Heart left ventricle (tissue), 16 donors: ENCODE measurements at places on chromosomes 7 and 10. TPM values are rescaled to one million over a fixed set of nuclear protein-coding genes. Genes with fewer than 3 reads are reported as not detected.

DNA sequence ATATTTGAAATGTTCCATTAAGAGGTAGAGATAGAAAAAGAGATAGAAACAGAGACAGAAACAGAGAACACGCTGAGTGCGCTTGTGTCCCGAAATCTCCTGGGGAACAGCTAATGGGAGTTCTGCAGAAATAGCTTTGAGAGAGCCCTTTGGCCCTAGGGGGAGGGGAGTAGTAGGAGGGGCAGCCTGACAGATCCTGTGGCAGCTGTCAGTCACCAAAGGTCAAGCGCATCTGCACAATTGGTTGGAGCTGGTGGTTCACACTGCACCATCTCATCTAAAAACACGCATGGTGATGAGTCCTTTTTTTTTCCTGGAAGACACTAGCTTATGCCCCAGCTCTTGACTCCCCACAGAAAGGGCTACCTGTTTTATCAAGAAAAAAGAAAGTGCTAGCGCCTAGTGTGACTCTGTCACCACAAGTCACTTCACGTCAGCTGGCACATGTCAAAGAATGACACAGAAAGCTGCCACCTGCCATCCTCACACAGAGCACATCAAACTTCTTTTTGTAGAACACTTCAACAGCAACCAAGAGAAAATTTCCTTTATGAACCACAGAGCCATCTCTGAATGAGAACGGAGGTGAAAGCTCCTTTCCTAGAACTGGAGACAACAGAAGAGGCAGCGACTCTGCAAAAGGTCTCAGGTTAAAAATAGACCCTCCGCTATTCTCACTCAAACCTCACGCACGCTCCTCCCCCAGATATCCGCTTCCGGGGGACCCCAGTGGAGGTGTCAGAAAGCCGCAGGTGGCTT, 125.7 kb downstream of the GFRA1 start:
- no peak overlapping the region for H3K4me3 ChIP-seq
- no peaks in the 10 kb centered on the region for H3K36me3 ChIP-seq
- H3K27ac ChIP-seq: no peak overlapping the region
- DNase-seq: no peak
- no peaks in the 10 kb centered on the region for H3K4me1 ChIP-seq

DNA sequence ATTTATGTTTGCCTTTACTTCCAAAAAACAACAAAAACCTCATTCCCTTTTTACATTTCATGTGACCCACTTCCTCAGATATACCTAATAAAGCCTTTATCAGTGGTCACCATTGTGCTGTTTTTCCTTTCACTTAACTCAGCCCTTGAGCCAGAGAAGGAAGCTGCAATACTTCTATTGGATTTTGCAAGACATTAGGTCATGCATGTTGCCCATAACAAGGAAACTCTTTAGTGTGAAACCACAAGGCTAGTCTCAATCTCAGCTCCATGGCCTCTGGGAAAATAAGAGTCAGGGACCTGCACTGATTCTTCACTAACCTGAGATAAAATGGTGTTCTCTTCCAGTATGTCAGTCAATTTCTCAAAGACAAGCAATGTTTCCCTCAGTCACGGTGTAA, 27.8 kb downstream of the STEAP4 start:
- H3K36me3 ChIP-seq: peaks cover 2% of the 10 kb centered on the region
- no peak for DNase-seq
- no peak overlapping the region for H3K4me3 ChIP-seq
- H3K27me3 ChIP-seq: no peaks in the 10 kb centered on the region

GRCh38 chr10:44376472-44377099, 8.3 kb downstream of the CXCL12 start:
- no peak for DNase-seq
- no peak overlapping the region for H3K4me3 ChIP-seq
- no peaks in the 10 kb centered on the region for H3K27me3 ChIP-seq
- H3K27ac ChIP-seq: no peak overlapping the region
- H3K4me1 ChIP-seq: peaks cover 33% of the 10 kb centered on the region

DNA sequence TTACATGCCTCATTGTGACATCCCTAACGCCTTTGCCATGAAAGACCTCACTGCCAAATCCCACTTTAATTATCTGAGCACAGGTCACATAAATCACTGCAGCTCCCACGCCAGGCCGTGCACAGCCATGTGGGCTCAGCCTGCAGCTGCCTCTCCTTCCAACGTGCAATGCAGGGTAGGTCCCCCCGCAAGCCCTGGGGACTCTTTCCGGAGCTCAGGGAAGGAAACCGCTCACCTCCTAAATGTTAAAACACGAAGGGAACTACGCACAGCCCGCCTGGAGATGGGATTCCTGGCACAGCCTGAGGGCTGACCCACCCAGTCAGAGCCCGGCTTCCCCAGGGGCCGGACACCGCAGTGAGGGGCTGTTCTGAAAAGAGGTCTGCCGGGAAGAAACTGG, 128.0 kb downstream of the MAD1L1 start:
- no peaks in the 10 kb centered on the region for H3K27me3 ChIP-seq
- peaks cover 45% of the 10 kb centered on the region for H3K4me1 ChIP-seq
- H3K36me3 ChIP-seq: no peaks in the 10 kb centered on the region
- H3K27ac ChIP-seq: peak overlapping the region; percentile 28
- no peak for DNase-seq

DNA sequence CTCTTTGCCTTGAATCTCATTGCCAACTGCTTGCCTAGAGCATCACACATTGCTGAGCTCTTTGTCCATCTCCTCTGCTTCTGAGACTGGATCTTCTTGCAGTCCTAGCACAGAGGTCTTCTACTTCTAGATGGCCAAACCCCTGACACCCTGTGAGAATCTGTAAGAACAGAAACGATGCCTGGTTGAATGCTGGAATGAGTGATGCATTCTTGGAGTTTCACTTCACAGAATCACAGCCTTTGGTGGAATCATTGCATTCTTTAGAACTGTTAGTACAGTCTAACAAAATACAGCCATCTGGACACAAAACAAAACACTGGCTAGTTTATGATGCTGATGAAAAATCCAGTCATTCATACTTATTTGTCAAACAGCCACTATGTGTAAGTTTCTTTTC, 141.7 kb upstream of the ITGB1 start:
- no peak overlapping the region for H3K4me3 ChIP-seq
- no peaks in the 10 kb centered on the region for H3K27me3 ChIP-seq
- no peak overlapping the region for H3K27ac ChIP-seq
- H3K4me1 ChIP-seq: no peaks in the 10 kb centered on the region
- no peaks in the 10 kb centered on the region for H3K36me3 ChIP-seq

- H3K4me1 ChIP-seq: peaks cover 16% of the 10 kb centered on the region
- H3K27me3 ChIP-seq: no peaks in the 10 kb centered on the region
- no peak overlapping the region for H3K4me3 ChIP-seq
- no peaks in the 10 kb centered on the region for H3K36me3 ChIP-seq
- H3K27ac ChIP-seq: no peak overlapping the region
Measured at GRCh38 chr7:138478499-138478908, 18.4 kb downstream of the TRIM24 start.

DNA sequence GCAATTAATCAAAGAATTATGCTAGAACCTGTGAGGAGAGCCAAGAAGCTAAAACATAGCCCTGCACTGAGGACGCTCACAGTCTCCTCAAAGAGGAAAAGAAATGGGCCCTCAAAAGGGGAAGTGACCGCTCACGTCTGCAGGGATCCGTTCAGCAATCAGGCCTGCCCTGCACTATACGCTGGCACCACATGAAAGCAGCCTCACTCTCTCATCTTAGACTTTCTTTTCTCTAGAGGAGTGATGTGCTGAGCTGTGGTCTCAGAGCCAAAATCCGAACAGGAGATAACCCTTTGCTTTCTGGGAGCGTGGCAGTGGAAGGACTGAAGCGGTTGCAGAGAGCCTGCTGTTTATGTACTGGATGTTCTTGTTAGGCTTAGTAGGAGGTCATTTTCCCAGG, 6.3 kb upstream of the IL2RA start:
- H3K4me1 ChIP-seq: peaks cover 27% of the 10 kb centered on the region
- no peaks in the 10 kb centered on the region for H3K27me3 ChIP-seq
- no peak overlapping the region for H3K4me3 ChIP-seq
- no peaks in the 10 kb centered on the region for H3K36me3 ChIP-seq
- no peak for DNase-seq
- no peak overlapping the region for H3K27ac ChIP-seq

DNA sequence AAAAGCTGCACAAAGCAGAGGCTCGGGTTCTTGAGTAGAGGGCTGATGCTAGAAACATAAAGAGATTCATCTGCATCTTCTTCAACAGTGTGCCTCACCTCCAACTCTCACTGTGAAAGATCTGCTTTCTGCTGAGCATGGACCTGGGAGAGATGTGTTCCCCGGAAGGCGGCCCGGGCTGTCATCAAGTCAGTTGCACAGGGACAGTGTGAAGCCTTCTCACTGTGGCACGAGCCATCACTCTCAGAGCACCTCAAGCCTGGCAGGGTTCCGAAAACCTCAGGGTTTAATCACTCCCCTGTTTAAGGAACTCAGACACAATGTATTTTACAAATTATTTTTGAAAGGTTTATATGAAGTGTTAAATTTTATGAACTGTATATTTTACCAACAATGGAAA, 98.7 kb downstream of the RBM20 start:
- no peaks in the 10 kb centered on the region for H3K27me3 ChIP-seq
- peak; percentile 64 for DNase-seq
- no peak overlapping the region for H3K4me3 ChIP-seq
- H3K27ac ChIP-seq: peak overlapping the region; percentile 31
- peaks cover 36% of the 10 kb centered on the region for H3K4me1 ChIP-seq

- no peak for DNase-seq
- peaks cover 7% of the 10 kb centered on the region for H3K4me1 ChIP-seq
- H3K27ac ChIP-seq: no peak overlapping the region
- no peak overlapping the region for H3K4me3 ChIP-seq
- H3K36me3 ChIP-seq: no peaks in the 10 kb centered on the region
Measured at GRCh38 chr10:110936757-110937156, 17.4 kb downstream of the SHOC2 start.

- H3K27me3 ChIP-seq: no peaks in the 10 kb centered on the region
- peaks cover 12% of the 10 kb centered on the region for H3K4me1 ChIP-seq
- peak overlapping the region; percentile 32 for H3K27ac ChIP-seq
- H3K4me3 ChIP-seq: peak overlapping the region; percentile 3
- peak; percentile 28 for DNase-seq
Measured at GRCh38 chr10:99917963-99918825, 91.6 kb downstream of the DNMBP start.

RET gene
- 0.84 TPM for polyA plus RNA-seq

IQCE gene
- 10.8 TPM for polyA plus RNA-seq

SLC39A12 gene
- polyA plus RNA-seq: not detected

SPDYE1 gene
- polyA plus RNA-seq: not detected

PRTFDC1 gene
- polyA plus RNA-seq: 3.3 TPM

GPR85 gene
- polyA plus RNA-seq: 1.2 TPM
